ENCODE measurements at places on chromosomes 11 and 22.

DNA sequence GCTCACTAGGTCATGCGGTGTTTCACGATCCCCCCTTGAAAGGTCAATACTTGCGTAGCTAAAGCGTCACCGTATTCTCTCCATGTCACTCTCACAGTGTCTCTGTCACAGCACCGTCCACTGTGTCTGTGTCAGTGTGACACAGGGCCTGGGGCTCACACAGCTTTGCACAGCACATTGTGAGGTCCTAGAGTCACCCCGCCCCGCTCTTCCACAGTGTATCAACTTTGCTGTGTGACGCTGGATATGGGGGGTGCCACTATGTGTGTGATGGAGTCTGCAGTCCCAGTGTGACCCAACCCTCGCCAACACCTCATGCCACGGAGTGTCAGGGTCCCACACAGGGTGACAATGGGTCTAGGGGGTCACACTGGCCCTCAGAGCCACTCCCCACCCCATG, 583 bp downstream of the P4HA3 start:
- no peak for DNase-seq

DNA sequence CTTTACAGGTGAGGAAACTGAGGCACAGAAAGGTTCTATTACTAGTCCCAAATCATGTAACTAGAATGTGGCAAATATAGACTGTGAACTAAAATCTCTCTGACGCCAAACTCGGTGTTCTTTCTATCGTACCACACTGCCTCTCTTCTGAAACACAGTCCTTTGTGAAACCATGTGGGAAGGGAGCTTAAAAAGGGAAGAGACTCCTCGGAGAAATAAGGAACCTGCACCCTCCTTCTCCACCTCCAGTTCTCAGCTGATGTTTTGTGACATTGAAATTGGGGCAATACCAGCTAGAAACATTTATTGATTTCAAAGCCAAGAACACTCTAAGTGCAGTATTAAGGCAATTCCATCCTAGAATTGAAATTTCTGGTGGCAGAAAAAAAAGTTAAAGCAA, 76.4 kb upstream of the DRD2 start:
- no peak for DNase-seq

- no peak for DNase-seq
Measured at GRCh38 chr11:69803604-69804218, 15.5 kb downstream of the FGF3 start.

DNA sequence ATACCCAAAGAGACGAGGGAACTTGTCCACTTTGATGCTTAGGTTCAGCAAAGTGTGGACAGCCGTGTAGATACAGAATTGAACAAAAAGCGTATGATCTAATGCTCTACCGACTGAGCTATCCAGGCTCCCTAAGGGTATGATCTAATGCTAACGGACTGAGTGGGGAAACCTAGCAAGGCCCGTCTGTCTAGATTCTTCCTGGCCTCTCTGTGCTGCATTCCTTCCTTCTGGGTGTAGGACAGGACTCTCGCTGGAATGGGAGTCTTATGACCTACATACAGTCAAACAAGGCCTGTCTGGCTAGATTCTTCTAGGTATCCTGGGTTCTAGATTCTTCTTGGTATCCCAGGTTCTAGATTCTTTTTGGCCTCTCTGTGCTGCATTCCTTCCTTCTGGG, 8.4 kb upstream of the SLC15A3 start:
- no peak for DNase-seq

- DNase-seq = no peak
Measured at GRCh38 chr11:18280438-18281045, 14.5 kb downstream of the SAA1 start.

DNA sequence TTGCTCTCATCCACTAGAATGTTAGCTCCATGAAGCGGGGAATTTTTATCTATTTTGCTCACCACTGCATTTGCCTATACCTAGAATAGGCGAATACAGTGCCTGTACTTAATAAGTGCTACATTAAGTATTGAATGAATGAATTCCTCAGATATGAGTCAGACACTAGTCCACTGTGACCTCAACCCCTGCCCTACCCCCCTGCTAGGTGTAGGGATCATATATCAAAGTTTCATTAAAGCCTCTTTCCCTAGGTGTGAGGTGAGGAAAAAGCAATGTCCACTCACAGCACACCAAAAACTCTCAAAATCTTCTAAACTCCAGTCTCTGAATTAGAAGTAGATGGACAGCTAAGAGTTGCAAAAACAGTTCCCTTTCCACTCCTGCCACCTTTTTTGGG, 9.8 kb upstream of the PSMA1 start:
- DNase-seq = no peak

GRCh38 chr11:107827041-107827440, 31.5 kb downstream of the SLC35F2 start:
- no peak for DNase-seq

DNA sequence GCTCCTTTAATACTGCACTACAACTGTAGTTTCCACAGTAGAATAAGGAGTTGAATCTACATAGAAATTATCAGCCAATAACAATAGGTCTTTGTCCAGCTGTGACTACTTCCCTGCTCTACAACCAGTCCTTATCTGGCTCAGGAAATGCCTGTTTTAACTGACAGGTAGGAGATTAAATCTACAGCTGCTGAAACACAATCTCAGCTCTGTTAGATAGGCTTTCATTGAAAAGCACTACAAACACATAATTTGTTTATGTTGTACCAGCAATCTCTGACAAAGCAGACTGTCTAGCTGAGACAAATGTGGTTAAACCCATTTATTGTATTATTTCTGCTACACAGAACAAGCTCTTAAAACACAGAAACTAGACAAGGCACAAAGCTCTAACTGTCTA, 230.0 kb downstream of the SOX6 start:
- DNase-seq = no peak

GRCh38 chr22:31151872-31152271, 8.1 kb upstream of the RNF185 start:
- DNase-seq = no peak
